ENCODE measurements at places on chromosomes 4 and X. TPM values are rescaled to one million over a fixed set of nuclear protein-coding genes. Genes with fewer than 3 reads are reported as not detected.

Gene AMOT
- total RNA-seq: 18.8 TPM

Gene HTT-AS
- total RNA-seq: not detected

Gene OPRPN
- not detected for total RNA-seq

Gene SPOCK3
- total RNA-seq: 10.3 TPM

Gene VEGFD
- not detected for total RNA-seq

Gene H2BW2
- not detected for total RNA-seq

Gene ABRAXAS1
- 7.8 TPM for total RNA-seq

Gene MAGED1
- total RNA-seq: 107 TPM

Gene ANXA5
- 28.5 TPM for total RNA-seq

Gene EXOC1L
- not detected for total RNA-seq
